ENCODE measurements at places on chromosomes 7 and 10.

GRCh38 chr7:2759736-2760097, 71.7 kb downstream of the AMZ1 start:
- no peaks in the 10 kb centered on the region for H3K27me3 ChIP-seq
- H3K4me1 ChIP-seq: peaks cover 35% of the 10 kb centered on the region
- no peak overlapping the region for H3K4me3 ChIP-seq
- no peak overlapping the region for H3K27ac ChIP-seq
- no peak for DNase-seq

- no peaks in the 10 kb centered on the region for H3K4me1 ChIP-seq
- no peak for DNase-seq
- no peaks in the 10 kb centered on the region for H3K36me3 ChIP-seq
- H3K4me3 ChIP-seq: no peak overlapping the region
- H3K27me3 ChIP-seq: no peaks in the 10 kb centered on the region
Observed at GRCh38 chr10:31838065-31838464, 90.6 kb downstream of the ARHGAP12 start.

- no peak overlapping the region for H3K27ac ChIP-seq
- no peaks in the 10 kb centered on the region for H3K4me1 ChIP-seq
- no peak for DNase-seq
Observed at GRCh38 chr10:42149027-42149700, 489.2 kb downstream of the ZNF33B start.

DNA sequence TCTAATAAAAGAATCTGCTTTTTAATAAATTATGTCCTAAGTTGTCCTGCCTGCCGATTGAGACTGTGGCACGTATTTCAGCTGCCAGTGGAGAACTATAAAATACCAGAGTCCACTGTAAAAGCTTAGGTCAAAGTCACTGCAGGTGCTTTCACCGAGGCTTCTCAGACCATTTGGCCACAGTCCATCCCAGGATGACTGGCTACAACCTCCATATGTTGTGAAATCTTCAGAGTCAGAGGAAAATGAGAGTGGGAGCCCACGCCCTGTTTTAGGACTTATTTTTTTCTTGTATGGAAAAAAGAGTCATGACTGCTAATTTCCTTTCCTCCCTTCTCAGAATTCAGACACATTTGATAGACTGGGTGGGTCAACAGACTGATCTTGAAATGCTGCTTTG, 182.9 kb downstream of the ANK3 start:
- DNase-seq: no peak
- no peak overlapping the region for H3K27ac ChIP-seq
- H3K4me1 ChIP-seq: peaks cover 23% of the 10 kb centered on the region

- H3K4me3 ChIP-seq: no peak overlapping the region
- no peaks in the 10 kb centered on the region for H3K27me3 ChIP-seq
- H3K4me1 ChIP-seq: no peaks in the 10 kb centered on the region
- no peak overlapping the region for H3K27ac ChIP-seq
- DNase-seq: no peak
- H3K36me3 ChIP-seq: no peaks in the 10 kb centered on the region
Observed at GRCh38 chr7:121301446-121302213, 27.2 kb upstream of the WNT16 start.

DNA sequence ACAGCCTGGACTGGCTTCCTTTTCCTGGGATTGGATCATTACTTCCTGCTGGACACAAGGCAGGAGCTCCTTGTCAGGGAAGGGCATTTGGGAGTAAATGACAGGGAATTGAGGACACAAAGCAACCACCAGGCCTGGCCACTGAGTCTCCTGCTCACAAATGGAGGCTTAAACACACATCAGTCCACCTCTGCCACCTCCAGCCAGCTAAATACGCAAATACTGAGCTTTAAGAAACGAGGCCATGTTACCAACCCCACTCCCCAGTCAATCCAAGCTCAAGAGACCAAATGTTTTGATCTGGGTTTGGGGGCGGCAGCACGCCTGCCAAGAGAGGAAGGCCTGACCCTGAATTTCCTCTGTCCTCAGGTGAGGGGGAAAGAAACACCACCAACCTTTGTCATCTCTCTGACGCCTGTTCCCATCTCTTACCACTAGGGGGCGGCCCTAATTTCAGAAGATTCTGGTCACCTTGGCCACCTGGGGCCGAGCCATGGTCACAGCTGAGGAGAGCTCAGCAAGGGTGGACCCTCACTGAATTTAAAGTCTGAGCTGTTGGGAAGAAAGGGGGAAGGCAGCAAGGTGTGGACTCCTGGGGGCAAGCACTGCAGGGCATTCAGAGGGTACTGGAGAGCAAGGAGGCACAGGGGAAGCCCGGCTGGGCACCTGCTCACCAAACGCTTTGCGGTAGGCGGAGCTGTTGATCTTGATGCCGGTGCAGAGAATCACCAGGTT, 16.5 kb downstream of the AIFM2 start:
- H3K4me1 ChIP-seq: peaks cover 24% of the 10 kb centered on the region
- H3K27me3 ChIP-seq: no peaks in the 10 kb centered on the region
- H3K27ac ChIP-seq: peak overlapping the region; percentile 53
- DNase-seq: peak; percentile 72
- H3K36me3 ChIP-seq: peaks cover 23% of the 10 kb centered on the region

- H3K4me3 ChIP-seq: no peak overlapping the region
- peaks cover 9% of the 10 kb centered on the region for H3K4me1 ChIP-seq
- H3K36me3 ChIP-seq: no peaks in the 10 kb centered on the region
- H3K27me3 ChIP-seq: no peaks in the 10 kb centered on the region
Observed at GRCh38 chr7:101954499-101954898, 137.1 kb downstream of the CUX1 start.

DNA sequence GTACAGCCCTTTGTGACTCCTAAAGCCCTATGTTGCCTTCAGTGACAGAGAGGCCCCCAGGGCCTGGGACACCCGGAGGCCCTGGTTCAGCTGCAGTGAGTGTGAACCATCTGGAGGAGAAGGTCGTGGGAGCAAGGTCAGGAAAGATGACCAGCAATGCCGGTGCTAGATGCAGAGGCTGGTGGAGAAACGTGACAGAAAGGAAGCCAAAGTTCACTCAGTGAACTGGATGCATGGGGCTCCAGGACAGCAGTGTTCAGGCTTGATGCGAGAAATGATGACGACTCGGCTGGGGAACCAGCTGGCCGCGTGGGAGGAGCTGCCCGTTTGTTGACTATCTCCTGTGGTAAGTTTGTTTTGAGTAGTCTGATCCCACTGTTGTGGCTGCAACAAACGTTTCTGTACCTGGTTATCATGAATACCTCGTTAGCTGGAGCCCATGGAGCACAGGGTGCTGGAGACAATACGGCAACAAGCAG, 54.1 kb upstream of the MKRN1 start:
- no peak overlapping the region for H3K4me3 ChIP-seq
- no peaks in the 10 kb centered on the region for H3K36me3 ChIP-seq
- no peak overlapping the region for H3K27ac ChIP-seq

DNA sequence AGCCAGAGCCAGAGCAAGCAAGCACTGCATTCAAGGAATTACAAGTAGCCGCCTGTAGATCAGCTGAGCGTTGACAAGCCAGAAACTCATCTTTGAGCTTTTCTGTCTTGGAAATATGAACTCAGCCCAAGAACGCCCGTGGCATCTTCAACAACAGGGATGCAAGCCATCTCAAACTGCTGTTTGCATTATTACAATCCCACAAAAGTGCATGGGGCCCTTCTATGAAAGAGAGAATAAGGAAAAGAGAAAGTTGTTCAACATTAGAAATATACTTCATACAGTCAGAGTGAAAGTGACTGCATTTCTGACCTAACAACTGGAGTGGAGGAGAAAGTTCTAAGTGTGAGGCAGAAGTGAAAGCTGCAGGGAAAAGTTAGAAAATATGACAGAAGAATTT, 6.5 kb downstream of the SGCE start:
- no peak for DNase-seq
- no peak overlapping the region for H3K27ac ChIP-seq
- peaks cover 22% of the 10 kb centered on the region for H3K27me3 ChIP-seq
- H3K4me1 ChIP-seq: no peaks in the 10 kb centered on the region
- H3K4me3 ChIP-seq: no peak overlapping the region

DNA sequence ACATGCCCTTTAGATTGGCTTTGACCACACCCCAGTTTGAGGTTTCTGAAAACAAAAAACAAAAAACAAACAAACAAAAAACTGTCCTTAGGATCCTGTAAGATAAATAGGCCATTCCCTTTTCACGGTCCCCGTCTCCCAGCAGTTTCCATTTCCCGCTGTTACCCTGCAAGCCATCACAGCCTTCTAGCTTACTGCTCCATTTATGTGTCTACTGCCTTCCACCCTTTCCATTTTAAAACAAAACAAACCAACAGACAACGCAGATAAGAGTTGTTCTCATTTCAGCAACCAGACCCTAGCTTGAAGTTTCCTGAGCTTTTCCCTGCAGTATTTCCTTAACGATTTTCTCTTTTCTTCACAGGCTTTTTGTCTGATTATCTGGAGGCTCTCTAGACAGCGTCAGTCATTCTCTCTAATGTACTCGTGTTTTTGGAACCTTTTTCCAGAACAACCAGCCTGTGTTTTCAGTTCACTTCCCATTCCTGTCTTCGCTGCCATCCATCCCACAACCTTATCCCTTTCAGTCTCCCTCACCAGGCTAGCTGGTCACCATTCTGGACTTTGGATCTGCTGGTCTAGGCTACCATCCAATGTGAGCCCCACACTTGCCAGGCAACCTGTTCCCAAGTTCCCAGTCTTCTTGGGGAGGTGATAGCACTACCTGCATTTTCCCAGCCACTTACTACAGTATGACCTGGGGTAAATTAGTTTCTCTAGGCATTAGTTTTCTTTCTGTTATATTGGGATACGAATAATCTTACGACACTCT, 317.3 kb upstream of the FZD1 start:
- H3K4me3 ChIP-seq: no peak overlapping the region
- no peaks in the 10 kb centered on the region for H3K27me3 ChIP-seq
- no peaks in the 10 kb centered on the region for H3K4me1 ChIP-seq
- H3K27ac ChIP-seq: no peak overlapping the region
- no peaks in the 10 kb centered on the region for H3K36me3 ChIP-seq
- no peak for DNase-seq

DNA sequence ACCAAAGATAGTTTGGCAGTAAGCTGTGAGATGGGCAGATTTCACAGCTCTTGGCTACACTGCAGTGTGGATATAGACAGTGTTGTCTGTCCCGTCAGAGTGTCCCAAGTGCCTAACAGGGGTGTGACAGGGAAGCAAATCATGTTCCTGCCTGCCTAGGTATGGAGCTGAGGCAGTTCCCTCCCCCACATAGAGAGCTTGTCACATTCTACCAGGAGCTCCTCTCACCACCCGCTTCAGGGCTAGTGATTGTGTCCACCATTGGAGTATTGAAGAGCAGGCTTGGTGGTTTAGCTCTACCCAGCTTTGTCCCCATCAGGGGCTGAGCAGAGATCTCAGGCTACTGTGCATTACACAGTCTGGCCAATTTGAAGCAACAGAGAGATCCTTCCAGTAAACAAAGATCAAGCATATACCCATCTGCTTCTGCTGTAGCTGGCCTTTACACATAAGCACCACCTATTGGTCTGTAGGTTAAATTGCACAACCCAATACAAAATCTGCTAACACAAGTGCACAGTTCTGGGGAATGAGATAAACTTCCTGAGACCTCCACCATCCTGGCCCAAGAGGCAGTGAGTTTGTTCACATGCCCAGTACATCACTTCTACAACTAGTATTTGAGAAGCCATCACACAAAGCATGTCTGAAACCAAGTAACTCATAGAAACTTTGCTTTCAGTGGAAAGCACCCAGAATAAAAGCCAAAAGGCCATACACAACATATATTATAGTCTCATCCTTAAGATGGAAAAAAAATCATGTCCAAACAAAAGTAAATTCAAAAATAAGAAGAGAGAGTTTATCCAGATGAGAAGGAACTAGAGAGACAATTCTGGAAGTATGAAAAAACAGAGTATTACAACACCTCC, 67.3 kb downstream of the GLCCI1 start:
- peaks cover 6% of the 10 kb centered on the region for H3K4me1 ChIP-seq
- H3K36me3 ChIP-seq: peaks cover 25% of the 10 kb centered on the region
- DNase-seq: no peak
- H3K4me3 ChIP-seq: no peak overlapping the region
- no peaks in the 10 kb centered on the region for H3K27me3 ChIP-seq

GRCh38 chr10:119616882-119617570, 20.3 kb upstream of the TIAL1 start:
- H3K4me1 ChIP-seq: peaks cover 10% of the 10 kb centered on the region
- H3K27ac ChIP-seq: no peak overlapping the region
- H3K36me3 ChIP-seq: no peaks in the 10 kb centered on the region
- H3K27me3 ChIP-seq: peaks cover 4% of the 10 kb centered on the region

GRCh38 chr7:41640487-41640886, 62.4 kb downstream of the INHBA start:
- H3K4me3 ChIP-seq: no peak overlapping the region
- H3K4me1 ChIP-seq: no peaks in the 10 kb centered on the region
- no peaks in the 10 kb centered on the region for H3K27me3 ChIP-seq
- no peak for DNase-seq

- peaks cover 9% of the 10 kb centered on the region for H3K27me3 ChIP-seq
- H3K27ac ChIP-seq: no peak overlapping the region
- H3K36me3 ChIP-seq: no peaks in the 10 kb centered on the region
- H3K4me3 ChIP-seq: no peak overlapping the region
- no peaks in the 10 kb centered on the region for H3K4me1 ChIP-seq
- no peak for DNase-seq
Observed at GRCh38 chr10:77182803-77183202, 454.8 kb downstream of the KCNMA1 start.

DNA sequence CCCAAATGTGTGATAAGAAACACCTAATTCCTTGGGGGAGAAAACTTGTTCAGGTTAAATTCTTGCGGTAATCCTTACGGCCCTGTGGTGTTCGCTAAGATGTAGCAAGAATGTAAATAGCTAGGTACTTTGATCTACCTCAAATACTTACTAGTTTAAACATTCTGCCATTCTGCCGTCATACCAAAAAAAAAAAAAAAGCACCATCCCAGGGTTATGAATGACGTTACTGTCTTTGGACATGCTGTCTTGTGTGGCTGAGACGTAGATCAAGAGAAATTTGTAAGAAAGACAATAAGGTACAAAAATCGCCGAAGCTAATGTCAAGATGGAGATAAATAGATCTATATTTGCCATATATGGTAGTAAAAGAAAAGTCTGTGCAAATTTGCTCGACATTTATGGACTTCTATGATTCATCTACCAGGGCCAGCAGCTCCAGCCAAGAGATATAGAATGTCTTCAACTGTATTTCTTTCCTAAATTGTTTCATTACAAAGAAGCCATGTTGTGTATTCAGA, 195.6 kb downstream of the CUX1 start:
- no peaks in the 10 kb centered on the region for H3K4me1 ChIP-seq
- H3K36me3 ChIP-seq: no peaks in the 10 kb centered on the region
- no peak overlapping the region for H3K4me3 ChIP-seq
- no peaks in the 10 kb centered on the region for H3K27me3 ChIP-seq
- no peak overlapping the region for H3K27ac ChIP-seq

GRCh38 chr10:1404323-1405260, 332.7 kb downstream of the ADARB2 start:
- H3K27me3 ChIP-seq: no peaks in the 10 kb centered on the region
- no peak overlapping the region for H3K4me3 ChIP-seq
- no peak overlapping the region for H3K27ac ChIP-seq
- no peak for DNase-seq

GRCh38 chr7:70795948-70796347, 336.0 kb upstream of the GALNT17 start:
- peaks cover 3% of the 10 kb centered on the region for H3K36me3 ChIP-seq
- DNase-seq: no peak
- H3K27ac ChIP-seq: no peak overlapping the region
- no peaks in the 10 kb centered on the region for H3K27me3 ChIP-seq
- no peak overlapping the region for H3K4me3 ChIP-seq
- H3K4me1 ChIP-seq: peaks cover 7% of the 10 kb centered on the region

GRCh38 chr7:50164559-50165170, 71.6 kb upstream of the ZPBP start:
- peak overlapping the region; percentile 50 for H3K4me3 ChIP-seq
- H3K27me3 ChIP-seq: no peaks in the 10 kb centered on the region
- H3K4me1 ChIP-seq: peaks cover 68% of the 10 kb centered on the region
- peak overlapping the region; percentile 84 for H3K27ac ChIP-seq
- no peaks in the 10 kb centered on the region for H3K36me3 ChIP-seq
